NCI-H1417 treated with DMSO at 0.1 percent for 48 hours (cell line): ENCODE measurements at places on chromosomes 2 and 18.

GRCh38 chr2:150846691-150847090 lies 359.2 kb upstream of the RND3 start:
- no peak for DNase-seq

GRCh38 chr2:118990757-118991545 lies 49.0 kb downstream of the MARCO start:
- no peak for DNase-seq

- no peak for DNase-seq
These were observed 111.6 kb upstream of the DNMT3A start for GRCh38 chr2:25453199-25453905.

- no peak for DNase-seq
These were observed 55.6 kb downstream of the BIN1 start for GRCh38 chr2:127051116-127052056.

GRCh38 chr2:241289597-241289996 lies 25.9 kb downstream of the HDLBP start:
- no peak for DNase-seq

DNA sequence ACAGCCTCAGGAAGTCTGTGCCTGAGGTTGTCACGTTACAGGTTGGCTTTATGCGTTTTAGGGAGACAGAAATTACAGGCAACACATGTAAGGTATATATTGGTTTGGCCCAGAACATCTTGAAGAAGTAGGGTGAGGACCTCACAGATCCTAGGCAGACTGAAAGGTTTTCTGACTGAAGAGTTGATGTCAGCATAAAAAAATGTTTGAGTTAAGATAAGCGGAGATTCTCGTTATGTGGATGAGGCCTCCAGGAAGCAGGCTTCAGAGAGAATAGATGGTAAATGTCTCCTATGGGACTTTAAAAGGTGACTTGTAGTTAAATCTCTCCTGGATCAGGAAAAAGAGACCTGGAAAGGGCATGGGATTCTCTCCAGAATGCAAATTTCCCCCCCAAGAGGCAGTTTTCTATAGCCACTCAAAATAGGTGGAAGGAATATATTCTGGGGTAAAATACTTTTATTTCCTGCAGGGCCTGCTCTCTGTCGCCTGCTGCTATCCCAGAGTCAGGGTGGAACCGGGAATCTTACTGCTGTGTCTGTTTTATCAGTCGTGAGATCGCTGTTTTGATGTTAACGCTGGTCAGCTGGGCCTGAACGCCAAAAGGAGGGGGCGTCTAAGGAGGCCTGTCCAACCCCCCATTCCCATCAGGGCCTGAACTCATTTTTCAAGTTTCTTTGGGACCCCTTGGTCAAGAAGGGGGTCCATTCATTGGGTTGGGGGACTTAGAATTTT lies 171.1 kb downstream of the HDAC4 start:
- DNase-seq = no peak

- no peak for DNase-seq
These were observed 87.0 kb upstream of the ID2 start for GRCh38 chr2:8594731-8595427.

DNA sequence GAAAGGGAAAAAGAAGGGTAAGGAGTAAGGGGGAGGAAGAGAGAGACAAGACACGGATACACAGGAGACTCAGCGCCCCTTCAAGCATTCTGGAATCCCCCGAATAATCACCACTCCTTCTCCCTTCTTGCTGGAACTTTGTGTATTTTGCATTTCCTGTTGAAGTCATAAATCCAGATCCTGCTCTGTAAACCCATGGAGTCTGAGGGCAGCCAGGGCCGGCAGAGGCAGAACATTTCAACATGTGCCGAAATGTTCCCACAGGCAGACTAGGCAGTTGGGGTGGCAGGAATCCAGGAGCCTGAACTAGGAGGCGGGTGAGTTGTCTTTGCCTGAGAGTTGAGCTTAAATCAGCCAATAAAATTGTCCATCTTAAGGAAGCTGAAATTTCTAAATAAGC lies 193.1 kb downstream of the SH3RF3 start:
- no peak for DNase-seq

GRCh38 chr2:142796161-142796560 lies 81.3 kb upstream of the KYNU start:
- DNase-seq = no peak

DNA sequence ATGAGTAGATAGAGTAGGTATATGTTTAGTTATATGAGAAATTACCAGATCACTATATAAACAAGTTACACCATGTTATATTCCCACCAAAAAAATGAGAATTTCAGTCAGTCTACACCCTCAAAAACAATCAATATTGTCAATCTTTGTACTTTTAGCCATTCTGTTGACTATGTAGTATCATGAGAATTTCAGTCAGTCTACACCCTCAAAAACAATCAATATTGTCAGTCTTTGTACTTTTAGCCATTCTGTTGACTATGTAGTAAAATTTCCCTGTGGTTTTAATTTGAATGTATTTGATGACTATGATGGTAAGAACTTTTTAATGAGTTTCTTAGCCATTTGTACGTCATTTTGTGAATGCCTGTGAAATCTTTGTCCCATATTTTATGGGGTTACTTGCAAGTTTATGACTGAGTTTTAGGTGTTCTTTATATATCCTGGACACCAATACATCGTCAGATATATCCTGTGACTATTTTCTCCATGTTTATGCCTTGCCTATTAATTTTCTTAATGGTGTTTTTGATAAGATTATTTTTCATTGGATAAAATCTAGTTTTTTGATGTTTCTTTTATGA lies 528.4 kb upstream of the SPHKAP start:
- DNase-seq = no peak

GRCh38 chr2:32262105-32262504 lies 2.6 kb downstream of the NLRC4 start:
- DNase-seq = no peak

- no peak for DNase-seq
These were observed 213.6 kb upstream of the FAM98A start for GRCh38 chr2:33812707-33813106.

DNA sequence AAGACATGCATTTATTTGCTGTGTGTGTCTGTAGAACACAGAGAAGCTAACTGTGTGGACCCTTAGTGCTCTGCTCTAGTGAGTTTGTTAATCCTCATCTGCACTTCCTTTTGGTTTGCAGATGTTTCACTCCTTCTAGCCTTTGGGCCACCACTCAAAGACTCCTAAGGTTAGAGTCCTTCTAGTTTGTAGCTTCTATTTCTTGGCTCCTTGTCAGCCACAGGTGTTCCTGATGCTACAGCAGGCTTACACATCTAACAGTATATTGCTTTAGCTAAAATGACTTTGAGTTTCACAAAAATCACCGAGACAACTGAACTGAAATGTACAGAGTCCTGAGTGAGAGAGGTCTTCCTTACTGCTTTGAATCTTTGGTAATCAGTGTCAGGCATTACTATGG lies 551.4 kb downstream of the NRXN1 start:
- DNase-seq = no peak

DNA sequence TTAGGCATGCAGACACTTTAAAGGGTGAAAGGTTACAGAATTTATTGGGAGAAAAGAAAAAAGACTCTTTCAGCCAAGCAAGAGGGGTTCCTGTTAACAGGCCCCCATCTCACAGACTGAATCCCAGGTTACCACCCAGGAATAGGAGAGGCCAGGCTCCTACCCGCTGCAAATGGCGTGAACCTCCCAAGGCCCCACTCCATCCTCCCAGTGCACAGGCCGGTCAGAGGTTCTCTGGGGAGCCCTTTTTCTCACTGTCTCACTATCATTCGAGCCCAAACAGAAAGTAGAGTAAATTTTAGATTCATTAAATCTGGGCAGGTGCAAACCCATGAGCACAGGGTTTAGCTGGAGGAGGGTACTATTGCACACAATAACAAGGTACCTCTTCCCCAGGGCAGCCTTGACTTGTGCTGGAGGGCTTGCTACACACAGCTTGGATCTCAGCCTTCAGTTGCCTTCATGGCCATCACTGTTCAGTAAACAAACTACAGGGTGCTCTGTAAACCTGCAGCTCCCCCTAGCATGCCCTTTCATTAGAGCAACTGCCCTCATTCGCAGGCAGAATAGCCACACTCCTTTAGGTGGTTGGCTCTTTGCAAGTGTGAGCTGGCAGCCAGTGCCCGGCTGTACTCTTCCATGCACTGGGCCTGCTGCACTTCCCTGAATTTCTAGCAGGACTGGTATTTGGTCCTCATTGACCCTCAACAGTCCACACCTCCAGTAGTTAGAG lies 7.3 kb upstream of the PLEK start:
- DNase-seq = peak; percentile 5

DNA sequence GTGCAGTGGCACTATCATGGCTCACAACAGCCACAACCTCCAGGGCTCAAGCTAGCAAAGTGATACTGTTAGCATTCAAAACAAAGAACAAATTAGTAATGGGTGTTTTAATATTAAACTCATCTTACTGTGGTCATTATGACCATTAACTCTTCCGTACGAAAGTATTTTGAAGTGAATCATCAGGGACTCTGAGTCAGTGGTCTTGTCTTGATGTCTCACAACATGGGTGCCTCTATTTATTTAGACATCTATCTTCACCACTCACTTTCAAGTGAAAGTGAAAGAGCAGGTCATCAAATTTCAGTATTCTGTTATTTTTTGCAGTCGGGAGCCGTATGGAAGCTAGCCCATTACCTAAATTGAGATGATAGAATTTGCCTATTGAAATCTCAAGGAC lies 1118.2 kb downstream of the DPP10 start:
- no peak for DNase-seq

GRCh38 chr2:160657196-160657595 lies 163.6 kb upstream of the RBMS1 start:
- no peak for DNase-seq

GRCh38 chr18:46067438-46068007 lies 4.5 kb downstream of the PSTPIP2 start:
- DNase-seq = no peak

- no peak for DNase-seq
These were observed 807.3 kb downstream of the NR4A2 start for GRCh38 chr2:155525199-155525598.

- DNase-seq = no peak
These were observed 44.7 kb downstream of the TANC1 start for GRCh38 chr2:159013103-159013502.

DNA sequence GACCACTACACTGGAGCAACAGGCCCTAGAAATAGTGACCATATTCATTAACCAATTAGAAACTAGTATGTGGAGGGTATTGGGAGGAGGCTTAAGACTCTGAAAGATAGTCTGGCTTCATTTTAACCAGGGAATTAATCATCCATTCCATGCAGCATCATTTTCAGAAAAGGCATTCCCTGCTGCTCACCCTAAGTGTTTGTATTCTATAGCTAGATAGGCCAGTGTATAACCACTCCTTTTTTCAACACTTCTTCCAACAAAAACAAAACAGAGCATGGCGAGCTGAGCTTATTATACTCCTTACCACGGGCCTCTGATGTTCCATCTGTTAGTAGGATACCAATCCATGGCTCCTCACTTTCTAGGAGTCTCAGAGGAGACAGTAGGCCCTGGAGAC lies 112.0 kb upstream of the PKDCC start:
- DNase-seq = no peak

DNA sequence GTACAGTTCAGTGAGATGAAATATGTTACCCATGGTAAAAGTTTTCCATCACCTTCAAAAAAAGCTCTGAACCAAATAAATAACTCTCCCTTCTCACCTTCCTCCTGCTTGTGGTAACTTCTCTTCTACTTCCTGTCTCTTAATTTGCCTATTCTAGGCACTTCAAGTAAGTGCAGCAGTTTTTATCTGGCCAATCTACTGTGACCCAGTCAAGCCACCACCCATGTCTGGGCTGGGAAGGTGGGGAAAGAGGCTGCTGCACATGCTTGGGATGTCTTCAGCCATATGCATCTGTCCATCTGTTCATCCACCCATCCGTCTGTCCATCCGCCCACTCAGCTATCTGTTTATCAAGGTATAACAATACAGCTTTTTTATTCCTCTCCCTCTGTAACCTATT lies 31.6 kb downstream of the ZNF532 start:
- DNase-seq = no peak

DNA sequence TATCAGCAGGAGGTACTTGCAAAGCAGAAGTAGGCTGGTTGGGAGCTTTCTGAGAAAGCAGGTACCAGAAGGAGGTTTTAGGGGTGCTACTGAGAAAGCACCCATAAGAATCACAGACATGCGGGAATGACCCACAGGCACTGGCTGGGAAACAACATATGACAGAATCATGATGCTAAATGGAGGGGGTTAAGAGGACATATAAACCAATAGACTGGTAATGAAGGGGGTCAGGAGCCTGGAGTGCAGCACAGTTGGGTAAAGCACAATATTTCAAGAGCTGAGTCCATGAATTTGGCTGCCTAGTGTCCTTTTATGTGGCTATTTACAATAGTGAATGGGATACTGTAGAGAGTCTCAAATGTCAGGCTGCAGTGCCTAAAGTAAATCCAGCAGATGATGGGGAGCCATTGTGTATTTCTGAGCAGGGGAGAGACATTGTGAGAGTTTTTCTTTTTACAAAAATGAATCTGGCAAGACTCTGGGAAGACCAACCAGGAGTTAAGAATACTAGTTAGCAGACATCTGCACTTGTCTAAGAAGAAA lies 27.6 kb upstream of the GMCL1 start:
- no peak for DNase-seq

DNA sequence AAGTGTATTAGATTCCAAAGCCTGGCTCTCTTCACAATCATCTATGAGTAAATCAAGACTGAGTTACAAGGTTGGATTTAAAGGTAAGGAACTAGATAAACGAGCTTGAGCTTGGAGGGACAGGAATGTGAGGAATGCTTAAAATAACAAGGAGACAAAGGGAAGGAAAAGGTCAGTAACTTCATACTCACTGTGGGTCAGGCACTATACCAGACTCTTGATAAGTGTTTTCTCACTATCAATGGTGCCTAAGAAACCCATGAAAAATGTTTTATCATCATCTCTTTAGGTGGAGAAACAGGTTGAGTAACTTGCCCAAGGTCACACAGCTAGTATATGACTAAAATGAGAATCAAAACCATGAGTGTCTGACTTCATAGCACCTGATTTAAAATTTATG lies 212.1 kb downstream of the CDH2 start:
- no peak for DNase-seq

- no peak for DNase-seq
These were observed 39.8 kb downstream of the TMEM18 start for GRCh38 chr2:637406-637776.

DNA sequence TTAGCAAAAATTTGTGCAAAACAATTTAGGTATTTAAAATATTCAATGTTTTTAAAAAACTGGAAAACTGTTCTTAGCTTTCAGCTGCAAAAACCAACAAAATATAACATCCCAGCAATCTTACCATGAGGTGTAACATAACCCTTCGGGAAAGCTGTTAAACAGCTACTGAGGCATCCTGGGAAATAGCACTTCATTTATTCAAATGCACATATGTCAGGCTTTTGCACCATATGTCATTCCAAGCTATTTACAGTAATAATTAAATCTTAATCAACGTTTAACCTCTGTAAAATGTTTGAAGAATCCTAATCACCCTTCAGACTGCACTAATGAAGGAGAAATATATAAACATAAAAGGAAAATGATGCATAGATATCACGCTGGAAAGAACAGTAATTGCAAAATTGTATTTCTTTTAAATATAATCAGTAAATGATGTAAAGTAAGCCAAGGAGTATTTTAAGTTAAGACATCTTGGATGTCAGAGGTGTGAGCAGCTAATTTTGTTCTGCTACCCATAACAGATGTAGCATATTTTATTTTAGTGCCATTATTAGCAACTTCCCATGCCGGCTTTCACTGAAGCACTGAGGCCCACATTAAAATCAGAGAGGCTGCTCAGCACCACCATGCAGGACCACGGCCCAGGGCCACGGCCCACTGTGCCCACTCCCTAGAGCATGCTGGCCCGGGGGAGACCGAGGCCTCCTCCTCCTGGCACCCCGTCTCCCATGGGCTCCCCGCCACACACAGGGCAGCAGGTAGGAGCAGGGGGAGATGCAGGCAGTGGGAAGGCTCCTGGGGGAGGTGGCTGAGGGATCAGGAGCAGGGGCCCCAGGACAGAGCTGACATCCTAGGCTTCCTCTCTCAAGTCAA lies 30.9 kb downstream of the EMX1 start:
- no peak for DNase-seq
